ENCODE measurements at places on chromosomes 4 and X.

DNA sequence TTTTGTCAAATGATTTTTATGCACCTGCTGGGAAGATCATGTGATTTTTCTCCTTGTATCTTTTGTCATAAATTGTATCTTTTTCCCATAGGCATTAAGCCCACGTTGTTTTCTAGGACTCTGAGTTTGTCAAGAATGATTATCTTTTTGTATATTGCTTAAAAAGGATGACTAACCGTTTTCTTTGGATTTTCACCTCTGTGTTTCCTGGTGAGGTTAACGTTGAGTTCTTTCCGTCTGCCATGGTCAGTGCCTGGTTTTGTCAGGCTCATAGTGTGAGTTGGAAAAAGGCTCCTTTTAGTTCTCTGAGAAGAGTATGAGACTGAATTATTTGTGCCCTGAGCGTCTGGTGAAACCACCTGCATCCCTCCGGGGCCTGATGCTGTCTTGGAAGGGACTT lies 21.9 kb downstream of the PCGF3 start:
- no peak for DNase-seq

DNA sequence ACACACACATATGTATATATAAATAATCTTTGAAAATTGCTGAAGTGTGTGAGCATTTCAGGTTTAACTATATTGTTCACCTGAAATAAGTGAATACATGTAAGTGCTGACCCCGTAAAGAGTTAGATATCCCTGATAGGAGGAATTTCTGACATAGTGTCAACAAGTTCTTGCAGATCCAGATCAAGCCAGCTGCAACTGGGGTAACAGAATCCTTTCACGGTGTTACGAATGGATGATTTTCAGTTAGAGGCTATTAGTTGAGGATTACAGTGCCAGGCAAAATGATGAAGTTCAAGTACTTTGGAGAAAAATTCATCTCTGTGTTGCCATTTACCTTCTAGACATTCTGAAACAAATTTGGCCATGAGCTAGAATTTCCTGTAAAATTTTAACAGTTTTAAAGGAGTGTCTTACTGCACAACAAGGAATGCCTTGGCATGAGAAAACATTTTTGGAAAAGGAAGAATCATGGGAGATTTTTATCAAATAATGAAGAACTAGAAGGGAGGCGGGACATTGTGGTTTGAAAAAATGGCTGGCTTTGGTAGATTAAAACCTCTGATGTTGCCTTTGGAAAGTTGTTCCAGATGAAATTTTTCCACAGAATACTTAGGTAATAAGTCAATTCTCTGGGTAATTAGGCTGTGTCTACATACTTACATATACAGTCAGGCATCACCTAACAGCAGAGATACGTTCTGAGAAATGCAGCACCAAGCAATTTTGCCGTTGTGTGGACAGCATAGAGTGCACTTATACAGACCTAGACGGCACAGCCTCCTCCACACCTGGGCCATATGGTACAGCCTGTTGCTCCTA lies 84.4 kb upstream of the FAT1 start:
- DNase-seq = no peak

- DNase-seq = no peak
These were observed 198.0 kb downstream of the GALNTL6 start for GRCh38 chr4:172011196-172011595.

DNA sequence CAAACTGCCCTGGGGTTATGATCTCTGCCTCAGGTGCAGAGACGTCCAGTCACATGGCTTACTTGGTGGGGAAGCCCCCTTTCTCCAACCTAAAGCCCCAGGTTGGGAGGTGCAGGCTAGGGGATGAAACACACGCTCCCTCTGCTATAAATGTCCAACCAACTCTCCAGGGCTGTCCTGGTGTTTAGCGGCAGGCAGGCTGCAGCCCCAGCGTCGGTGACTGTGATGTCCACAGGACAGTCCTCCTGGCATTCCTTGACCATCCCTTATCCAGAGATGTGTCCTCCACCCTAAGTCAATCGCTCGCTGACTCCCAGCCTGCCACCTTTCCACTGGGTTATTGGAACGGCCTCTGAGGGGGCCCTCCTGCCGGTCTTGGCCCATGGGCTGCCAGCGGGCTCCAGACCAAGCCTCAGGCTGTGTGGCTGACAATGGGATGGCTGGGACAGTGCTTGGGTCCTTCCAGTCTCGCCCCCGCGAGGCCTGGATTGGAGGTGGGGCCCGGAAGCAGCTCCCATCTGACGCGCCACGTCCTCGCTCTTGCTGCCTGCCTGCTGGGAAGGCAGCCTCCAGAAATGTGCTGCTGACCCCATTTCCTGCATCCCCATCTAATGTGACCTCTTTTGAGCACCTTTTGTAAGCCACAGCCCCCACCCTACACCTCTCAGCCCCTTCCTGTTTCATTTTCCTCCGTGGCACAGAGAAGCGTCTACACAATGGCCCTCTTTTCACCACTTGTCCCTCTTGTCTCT lies 60.8 kb upstream of the ADRA2C start:
- no peak for DNase-seq

DNA sequence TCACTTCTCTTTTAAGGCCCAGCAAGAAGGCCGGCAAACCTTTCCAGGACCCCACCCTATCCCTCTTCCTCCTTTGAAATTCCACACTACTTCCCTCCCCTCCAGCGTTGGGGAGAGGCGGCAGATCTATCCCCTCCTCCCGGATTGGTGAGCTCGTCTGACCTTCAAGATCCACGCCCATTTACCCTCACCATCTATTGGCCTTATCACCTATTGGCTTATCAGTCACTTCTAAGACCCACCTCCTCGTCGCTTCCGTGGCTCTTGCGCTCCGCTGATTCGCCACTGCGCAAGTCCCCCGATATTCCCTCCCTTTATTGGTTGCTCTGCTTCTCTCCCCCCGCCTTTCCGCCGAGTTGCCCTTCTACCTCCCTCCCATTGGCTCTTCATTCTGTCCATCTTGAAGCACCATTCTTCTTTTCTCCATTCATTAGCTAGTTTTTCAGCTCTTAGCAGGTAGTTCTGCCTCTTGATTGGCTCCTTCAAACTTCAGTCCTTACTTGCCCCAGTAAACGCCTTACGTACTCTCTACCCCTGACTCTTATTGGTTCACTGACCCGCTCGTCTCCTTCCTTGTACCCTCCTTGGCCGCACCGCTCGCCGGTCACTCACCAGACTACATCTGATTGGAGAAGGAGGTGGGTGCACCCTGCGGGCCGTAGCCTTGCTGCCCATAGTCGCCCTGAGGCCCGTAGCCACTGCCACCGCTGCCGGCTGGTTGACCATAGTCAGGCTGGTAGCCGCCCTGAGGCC lies 4.8 kb upstream of the PRICKLE3 start:
- peak; percentile 87 for DNase-seq

GRCh38 chr4:98688411-98689290 lies 30.2 kb upstream of the TSPAN5 start:
- no peak for DNase-seq

DNA sequence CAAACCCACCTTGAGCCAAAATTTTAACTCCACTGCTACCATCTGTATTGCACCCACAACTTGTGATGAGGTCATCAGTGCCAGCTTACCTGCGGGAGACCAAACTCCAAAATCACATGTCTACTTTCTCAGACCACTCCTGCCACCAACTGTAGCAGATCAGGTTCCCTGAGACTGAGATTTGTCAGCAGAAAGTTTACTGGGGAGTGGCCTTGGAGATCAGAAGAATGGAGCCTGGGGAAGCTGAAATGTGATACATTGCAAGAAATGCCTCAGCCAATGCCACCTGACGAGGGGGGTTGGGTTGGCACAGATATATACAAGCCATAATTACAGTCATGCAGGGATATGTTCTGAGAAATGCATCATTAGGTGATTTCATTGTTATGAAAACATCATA lies 19.1 kb downstream of the HAUS3 start:
- no peak for DNase-seq

- DNase-seq = peak; percentile 13
These were observed 2.1 kb downstream of the PPP3CA start for GRCh38 chr4:101345271-101345595.

DNA sequence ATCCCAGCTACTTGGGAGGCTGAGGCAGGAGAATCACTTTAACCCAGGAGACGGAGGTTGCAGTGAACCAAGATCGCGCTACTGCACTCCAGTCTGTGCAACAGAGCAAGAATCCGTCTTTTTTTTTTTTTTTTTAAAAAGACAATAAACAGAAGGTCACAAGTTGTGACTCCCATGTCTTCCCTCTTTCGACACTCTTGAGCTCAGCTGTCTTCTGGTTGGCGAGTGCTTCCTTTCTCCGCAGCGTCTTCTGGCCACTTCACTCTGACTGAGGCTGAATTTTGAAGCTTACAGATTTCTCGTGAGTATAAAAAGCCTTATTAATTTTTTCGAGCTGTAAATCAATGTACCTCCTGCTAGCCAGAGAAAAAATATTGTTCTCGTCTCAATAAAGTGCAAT lies 124.9 kb downstream of the STOX2 start:
- DNase-seq = no peak

DNA sequence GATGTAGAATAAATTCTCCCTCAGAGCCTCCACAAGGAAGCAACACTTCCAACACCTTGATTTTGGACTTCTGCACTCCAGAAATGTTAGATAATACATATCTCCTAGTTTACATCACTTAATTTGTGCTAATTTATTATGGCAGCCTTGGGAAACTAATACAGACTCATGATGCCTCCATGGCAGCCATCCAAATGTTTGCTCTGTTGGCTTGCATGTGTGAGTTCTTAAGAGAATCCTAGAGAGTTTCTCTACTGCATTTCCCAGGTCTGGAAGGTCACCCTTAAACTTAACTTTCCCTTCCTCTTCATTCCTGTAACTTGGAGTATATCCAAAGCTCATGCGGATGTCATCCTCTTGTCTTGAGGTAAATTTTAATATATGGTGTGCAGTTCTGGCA lies 956.1 kb downstream of the ADGRL3 start:
- no peak for DNase-seq

DNA sequence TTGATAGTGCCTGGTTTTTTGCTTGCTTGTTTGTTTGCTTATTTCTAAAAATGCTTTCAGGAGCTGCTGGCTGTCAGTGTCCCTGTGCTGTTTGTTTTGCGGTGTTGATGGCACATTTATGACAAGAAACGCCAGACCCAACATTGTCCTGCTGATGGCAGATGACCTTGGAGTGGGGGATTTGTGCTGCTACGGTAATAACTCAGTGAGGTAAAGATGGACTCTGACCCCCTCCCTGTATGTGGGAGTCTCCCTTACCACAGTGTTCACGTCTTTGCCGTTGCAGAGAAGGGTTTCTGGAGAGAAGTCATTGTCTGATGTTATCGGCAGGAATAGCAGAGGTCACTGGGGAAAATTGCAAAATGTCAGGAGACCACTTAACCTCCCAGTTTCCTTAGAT lies at the start of gene ARSH:
Gene ARSH, plus strand, starts transcription at position 52 of the 400 bp plus-strand sequence. Its CDS starts 67 bp downstream, at position 119.
- no peak for DNase-seq

DNA sequence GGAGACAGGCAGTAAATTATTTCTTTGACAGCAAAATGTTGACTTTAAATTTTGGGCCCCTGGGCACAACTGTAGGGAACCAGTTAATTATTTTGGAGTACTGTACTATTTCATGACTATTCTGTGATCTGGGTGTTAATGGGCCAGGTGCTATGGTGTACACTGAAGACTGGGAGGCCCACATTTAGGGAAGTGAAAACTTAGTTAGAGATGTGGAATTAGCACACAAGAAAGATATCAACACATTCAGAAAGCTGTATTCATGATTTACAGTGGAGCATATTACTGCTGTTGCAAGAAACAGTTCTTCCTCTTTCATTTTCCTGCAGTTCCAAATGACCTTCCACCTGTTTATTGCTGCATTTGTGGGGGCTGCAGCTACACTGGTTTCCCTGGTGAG lies 12.4 kb downstream of the PLP1 start:
- DNase-seq = peak; percentile 16

GRCh38 chr4:48483006-48483776 lies at the start of gene SLC10A4:
SLC10A4 (plus strand) TSS chr4:48483343; CDS start chr4:48483562, 219 bp downstream.
- peak; percentile 53 for DNase-seq

- DNase-seq = no peak
These were observed 157.9 kb downstream of the DHRSX start for GRCh38 chrX:2342874-2343273.

DNA sequence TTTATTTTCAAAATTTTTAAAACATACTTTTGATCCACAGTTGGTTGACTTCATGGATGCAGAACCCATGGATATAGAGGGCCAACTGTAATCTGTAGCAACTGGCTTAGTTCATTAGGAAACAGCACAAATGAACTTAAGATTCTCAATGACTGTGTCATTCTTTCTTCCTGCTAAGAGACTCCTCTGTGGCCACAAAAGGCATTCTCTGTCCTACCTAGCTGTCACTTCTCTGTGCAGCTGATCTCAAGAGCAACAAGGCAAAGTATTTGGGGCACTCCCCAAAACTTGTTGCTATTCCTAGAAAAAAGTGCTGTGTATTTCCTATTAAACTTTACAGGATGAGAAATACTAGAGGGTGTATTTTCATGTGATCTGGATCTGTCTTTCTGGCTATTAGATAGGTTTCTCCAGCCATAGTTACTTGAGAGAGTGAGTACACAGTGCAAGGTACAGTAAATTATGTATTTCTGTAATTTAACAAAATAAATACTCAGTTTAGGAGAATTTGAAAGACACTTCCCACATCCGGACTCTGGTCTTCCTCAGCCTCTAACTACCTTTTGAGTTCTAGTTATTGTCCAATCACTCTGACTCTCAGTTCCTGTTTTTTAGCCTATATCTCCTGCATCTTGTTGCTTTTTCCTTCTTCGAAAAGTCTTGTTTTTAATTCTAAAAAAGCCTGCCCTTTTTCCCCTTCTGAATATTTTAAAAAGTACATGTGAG lies 21.8 kb downstream of the TLR2 start:
- no peak for DNase-seq

- no peak for DNase-seq
These were observed 39.8 kb upstream of the ASMTL start for GRCh38 chrX:1492421-1493012.

DNA sequence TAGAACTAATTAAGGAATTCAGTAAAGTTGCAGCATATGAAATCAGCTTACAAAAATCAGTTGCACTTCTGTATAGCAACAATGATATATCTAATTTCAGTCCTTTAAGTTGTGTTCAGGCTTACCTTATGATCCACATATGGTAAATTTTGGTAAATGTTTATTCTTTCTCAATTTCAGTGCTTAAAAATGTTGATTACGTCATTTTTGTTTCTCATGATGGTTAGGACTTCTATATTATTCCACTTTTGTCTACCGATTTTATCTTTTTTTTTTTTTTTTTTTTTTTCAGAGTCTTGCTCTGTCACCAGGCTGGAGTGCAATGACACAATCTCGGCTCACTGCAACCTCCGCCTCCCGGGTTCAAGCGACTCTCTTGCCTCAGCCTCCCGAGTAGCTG lies 40.7 kb upstream of the SLC6A14 start:
- no peak for DNase-seq

GRCh38 chr4:113026556-113026955 lies 22.9 kb upstream of the ANK2 start:
- no peak for DNase-seq

All from GM10248 (cell line).